Upper lobe of right lung (tissue), 1 donor: ENCODE measurements at places on chromosomes 12 and 14. TPM values are rescaled to one million over a fixed set of nuclear protein-coding genes. Genes with fewer than 3 reads are reported as not detected.
A peak's percentile ranks its signal among the peaks of the same experiment; 100 is the strongest.

DNA sequence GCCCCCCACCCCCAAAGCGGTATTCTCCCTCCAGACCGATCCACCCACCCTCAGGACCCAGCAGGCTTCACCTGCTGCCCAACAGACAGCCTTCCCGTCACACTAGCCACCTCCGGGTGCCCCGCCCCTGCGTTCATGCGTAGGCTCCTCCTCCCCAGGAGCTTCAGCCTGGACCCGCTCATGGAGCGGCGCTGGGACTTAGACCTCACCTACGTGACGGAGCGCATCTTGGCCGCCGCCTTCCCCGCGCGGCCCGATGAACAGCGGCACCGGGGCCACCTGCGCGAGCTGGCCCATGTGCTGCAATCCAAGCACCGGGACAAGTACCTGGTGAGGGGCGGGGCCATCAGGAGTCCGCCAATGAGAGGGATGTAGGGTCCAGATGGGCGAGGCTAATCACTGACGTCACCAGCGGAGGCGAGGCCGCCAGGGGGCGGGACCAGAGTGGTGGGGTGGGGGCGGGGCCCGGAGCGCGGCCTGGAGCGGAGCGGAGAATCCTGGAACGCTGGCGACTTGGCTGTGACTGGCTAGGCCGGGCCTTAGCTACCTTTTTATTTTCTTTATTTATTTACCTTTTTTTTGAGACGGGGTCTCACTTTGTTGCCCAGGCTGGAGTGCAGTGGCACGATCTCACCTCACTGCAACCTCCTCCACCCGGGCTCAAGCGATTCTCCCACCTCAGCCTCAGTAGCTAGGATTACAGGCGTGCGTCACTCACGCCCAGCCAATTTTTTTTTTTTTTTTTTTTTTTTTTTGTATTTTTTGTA lies 4.4 kb downstream of the TNS2 start:
- peak; percentile 97 for DNase-seq

- DNase-seq = no peak
Measured at GRCh38 chr14:89088530-89088929, 264.1 kb downstream of the TTC8 start.

DNA sequence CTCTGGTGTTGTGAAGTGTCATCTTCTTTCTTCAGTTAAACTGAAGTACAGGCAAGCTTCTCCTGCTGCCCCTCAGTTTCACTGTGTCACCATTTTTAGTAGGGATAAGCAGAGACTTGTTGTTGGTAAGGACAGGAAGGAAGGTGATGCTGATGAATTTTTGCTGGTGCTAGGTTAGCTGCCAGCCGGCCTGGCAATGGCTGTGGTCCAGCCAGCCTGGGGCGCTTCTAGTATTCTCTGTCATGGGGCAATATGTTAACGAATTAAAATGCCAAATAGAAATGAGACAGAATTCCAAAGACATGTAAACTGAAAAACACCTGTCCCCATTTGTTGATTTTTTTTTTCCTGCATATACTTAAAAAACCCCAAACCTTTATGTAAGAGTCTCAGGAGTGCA lies 602.9 kb downstream of the DIO2 start:
- DNase-seq = no peak

DNA sequence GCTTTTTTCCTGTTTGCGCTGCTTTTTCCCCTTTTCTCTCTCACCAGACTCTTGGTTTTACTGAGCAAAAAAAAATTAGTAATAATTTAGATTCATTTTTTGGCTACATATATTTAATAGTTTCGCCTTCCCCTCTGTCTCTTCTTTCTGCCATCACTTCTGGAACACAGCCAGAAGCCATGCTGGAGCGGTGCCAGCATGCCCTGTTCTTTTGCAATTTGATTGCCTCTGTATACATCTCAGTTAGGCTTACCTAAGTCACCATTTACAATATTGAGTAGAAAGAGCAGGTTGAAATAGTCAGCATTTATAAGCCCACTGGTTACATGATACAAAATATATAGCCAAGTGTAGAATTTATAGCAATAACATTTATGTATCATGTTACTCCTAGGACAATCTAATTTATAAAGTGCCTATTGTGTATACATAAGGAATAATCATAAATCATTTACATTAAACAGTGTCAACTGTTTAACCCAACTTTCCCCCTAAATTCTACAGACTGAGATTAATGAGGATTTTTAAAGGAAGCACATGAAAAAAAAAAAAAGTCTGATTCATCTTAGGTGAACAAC lies 413.8 kb upstream of the SOX5 start:
- DNase-seq = no peak

GRCh38 chr14:92694807-92695206 lies 53.6 kb downstream of the LGMN start:
- DNase-seq = peak; percentile 59

DNA sequence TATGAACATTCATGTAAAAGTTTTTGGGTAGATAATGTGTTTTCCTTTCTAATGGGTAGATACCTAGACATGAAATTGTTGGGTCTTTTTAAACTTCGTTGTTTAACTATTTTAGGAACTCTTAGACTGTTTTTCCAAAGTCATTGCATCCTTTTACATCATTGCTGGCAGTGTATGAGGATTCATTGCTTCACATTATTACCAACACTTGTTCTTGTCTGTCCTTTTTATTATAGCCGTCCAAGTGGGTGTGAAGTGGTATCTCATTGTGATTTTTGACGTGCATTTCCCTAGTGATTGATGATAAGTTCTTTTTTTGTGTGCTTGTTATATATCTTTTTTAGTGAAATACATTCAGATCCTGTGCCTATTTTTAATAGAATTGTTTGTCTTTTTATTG lies 39.4 kb downstream of the USP15 start:
- DNase-seq = no peak

- no peak for DNase-seq
Measured at GRCh38 chr12:108972358-108972757, 48.5 kb downstream of the SVOP start.

GRCh38 chr12:12007713-12008231 lies 63.0 kb upstream of the BCL2L14 start:
- no peak for DNase-seq

DNA sequence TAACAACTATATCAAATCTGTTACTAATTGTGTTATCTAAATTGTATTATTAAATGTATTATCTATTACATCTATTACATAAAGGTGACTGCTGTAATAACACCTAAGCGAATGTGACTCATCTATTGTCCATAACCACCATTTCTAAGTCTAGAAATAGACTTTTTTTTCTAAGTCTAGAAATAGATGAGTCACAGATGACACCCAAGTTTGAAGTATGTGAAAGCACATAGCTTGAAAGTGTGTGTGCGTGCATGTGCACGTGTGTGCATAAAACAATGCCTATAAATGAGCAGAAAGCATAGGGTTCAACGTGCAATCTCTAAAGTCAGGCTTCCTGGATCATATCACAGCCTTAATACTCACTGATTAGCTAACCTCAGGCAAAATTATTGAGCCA lies 451.3 kb upstream of the USP15 start:
- DNase-seq = no peak

Gene RCOR1
- 43.6 TPM for total RNA-seq

DNA sequence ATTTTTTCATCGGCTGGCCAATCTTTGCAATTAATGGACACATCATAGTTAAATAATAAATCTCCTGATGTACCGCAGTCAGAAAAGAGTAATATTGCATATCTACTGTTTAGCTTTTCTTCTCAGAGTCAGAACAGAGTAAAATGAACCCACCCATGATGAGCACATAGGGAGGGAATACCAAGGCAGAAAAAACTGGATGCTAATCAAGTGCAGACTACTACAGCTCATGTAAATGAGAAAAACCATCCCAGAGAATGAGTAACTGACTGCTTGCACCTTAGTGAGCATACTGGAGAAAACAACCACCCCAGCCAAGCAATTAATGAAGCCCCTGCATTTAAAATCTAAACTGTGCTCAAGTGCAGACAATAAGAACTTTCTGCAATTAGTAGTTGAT lies 483.7 kb downstream of the MDGA2 start:
- no peak for DNase-seq

Gene RPGRIP1
- total RNA-seq = 1.7 TPM

Gene PPP4R4
- total RNA-seq = 2.2 TPM

- DNase-seq = peak; percentile 83
Measured at GRCh38 chr12:51590347-51591015, 552 bp upstream of the SCN8A start.

- DNase-seq = no peak
Measured at GRCh38 chr12:80714055-80714454, 2.7 kb upstream of the MYF5 start.

Gene ZFHX2
- total RNA-seq = 2.3 TPM

GRCh38 chr14:90900476-90901083 lies 84.3 kb upstream of the TTC7B start:
- DNase-seq = no peak

Gene TMEM30B
- total RNA-seq = 22.5 TPM

Gene ZDHHC22
- total RNA-seq = not detected

GRCh38 chr12:12022306-12022936 lies 48.3 kb upstream of the BCL2L14 start:
- DNase-seq = no peak

- no peak for DNase-seq
Measured at GRCh38 chr12:62346817-62347216, 86.6 kb downstream of the USP15 start.

GRCh38 chr12:27549801-27550652 lies 26.0 kb downstream of the PPFIBP1 start:
- DNase-seq = peak; percentile 75

- no peak for DNase-seq
Measured at GRCh38 chr12:65411171-65411570, 132.7 kb downstream of the MSRB3 start.

Gene EGLN3
- 7.6 TPM for total RNA-seq

Gene ESR2
- total RNA-seq = 1.3 TPM

- no peak for DNase-seq
Measured at GRCh38 chr12:89278862-89279261, 73.4 kb downstream of the DUSP6 start.
